ENCODE measurements at places on chromosomes 16 and 17. TPM values are rescaled to one million over a fixed set of nuclear protein-coding genes. Genes with fewer than 3 reads are reported as not detected.

The UTS2R gene
- not detected for total RNA-seq

The KRTAP9-2 gene
- total RNA-seq, result not detected

GRCh38 chr16:30651124-30652004 is 604 bp downstream of the PRR14 start:
- DNase-seq, result no peak

DNA sequence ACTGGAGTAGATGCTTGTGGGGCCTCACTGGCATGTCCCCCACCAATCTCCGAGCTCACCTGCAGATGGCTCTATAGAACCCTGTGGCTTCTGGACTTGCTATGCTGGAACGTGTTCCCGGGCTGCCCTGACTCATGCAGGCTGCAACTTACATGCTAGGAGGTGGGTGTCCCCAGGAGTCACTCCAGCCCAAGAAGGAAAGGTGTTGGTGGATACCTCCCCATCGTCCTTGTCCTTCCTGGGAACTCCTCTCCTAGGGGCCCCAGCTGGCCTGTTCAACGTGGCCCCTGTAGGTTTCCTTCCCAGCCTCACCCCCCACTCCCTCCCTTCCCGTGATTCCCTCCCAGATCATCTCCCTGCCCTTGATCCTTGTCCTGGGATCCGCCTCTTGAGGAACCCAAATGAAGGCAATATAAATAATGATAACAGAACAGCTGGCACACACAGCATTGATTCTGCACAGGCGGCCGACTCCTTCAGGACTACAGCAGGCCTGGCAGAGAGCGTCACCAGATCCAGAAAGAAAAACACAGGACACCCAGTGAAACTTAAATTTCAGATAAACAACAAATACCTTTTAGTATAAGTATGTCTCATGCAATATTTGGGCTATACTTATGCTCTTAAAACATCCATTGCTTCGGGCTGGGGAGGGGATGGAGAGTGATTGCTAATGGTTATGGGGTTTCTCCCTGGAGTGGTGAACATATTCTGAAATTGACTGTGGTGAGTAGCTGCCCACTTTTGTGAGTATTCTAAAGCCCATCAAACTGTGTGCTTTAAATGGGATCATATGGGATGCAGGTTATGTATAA is 221.1 kb upstream of the GSE1 start:
- no peak for DNase-seq

The NPIPB4 gene
- total RNA-seq, result 138 TPM

DNA sequence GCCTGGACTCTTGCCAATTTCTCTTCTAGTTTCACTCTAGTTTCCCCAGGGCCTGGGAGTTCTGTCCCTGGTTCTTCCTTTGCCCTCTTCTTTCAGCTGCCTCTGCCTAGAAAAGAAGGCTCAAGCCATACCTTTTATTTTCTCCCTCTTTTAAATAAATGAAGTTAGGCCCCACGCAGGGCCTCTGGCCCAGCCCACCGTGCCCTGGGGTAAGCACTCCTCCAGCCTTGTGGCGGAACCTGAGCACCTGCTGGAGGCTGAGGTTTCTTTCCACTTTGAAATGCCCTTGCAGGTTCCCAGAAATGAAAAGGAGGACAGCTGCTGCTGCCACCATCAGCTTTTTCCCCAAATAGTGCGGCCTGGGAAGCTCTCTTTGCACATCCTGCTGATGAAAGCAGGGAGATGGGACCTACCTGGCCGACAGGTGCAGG is 139.4 kb downstream of the CCDC182 start:
- DNase-seq, result no peak

The JPH3 gene
- total RNA-seq, result 0.95 TPM

GRCh38 chr16:61934601-61935000 is 101.6 kb downstream of the CDH8 start:
- DNase-seq, result no peak

DNA sequence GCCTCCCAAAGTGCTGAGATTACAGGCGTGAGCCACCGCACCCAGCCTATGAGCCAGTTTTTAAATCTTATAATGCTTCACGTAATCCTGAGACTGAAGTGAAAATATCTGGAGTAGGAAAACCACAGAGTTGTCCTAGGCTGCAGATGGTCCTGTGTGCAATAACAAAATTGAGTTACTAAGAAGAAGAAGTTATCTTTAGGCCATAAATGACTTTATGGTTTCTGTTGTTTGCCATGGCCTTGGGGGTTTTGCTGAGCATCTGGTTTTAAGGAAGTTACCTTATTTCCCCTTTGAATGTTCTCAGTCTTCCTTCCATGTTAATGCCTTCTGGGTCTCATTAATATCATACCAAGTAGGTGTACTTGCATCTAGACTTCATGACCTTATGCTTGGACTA is 16.5 kb downstream of the NMT1 start:
- DNase-seq, result no peak

- peak; percentile 95 for DNase-seq
Observed at GRCh38 chr17:44775136-44775837, 16.5 kb downstream of the ADAM11 start.

The SLC52A1 gene
- total RNA-seq, result 0.58 TPM

DNA sequence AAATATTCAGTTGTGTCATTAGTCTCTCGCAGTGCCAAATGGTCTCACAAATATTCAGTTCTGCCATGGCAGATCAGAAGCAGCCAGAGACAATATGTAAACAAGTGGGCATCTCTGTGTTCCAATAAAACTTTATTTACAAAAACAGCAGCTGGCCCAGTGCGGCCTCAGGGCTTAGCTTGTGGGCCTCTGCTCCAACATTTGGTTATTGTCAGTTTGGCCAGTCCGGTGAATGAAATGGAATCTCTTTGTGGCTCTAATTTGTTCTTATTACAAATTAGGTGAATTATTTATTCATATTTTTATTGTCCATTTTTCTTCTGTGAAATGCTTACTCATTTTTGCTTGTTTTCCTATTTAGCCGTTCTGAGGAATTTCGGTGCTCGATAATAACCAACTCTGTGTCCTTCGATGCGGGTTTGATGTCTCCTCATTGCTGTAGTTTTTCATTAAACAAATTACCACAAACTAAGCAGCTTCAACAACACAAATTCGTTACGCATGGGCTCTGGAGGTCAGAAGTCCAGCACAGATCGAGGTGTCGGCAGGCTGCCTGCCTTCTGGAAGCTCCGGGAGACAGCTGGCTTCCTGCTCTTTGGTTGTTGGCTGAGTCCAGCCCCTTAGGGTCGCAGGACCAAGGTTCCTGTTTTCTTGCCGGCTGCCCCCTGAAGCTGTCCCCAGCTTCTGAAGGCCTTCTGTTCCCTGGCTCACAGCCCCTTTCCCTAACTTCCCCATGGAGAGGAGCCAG is 4.1 kb upstream of the SLC38A10 start:
- no peak for DNase-seq

The PTGES3L gene
- 6.8 TPM for total RNA-seq

GRCh38 chr16:30085247-30085646 is 6.5 kb downstream of the TBX6 start:
- no peak for DNase-seq

The SLC12A3 gene
- 0.16 TPM for total RNA-seq

GRCh38 chr17:58541249-58541648 is 26.8 kb upstream of the MTMR4 start:
- DNase-seq, result no peak

DNA sequence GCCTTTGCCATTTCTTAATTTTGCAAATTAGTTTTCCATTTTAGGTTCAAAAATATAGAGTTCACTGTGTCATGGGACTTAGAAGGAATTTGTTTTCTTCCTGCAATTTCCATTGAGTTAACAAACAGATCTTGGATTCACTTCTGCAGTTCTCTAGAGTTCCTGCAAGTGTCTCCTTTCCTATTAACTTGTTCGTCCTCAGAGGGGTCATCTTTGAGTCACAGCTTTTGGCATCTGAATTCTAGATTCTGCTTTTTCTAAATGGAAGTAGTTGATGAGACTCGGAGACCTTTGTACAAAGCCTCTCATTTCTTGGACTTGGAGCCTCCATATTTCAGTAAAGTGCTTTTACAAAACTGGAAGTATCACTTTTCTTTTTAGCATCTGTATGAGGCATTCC is 323.3 kb downstream of the BCAS3 start:
- no peak for DNase-seq

The TBX21 gene
- 0.11 TPM for total RNA-seq

The PMFBP1 gene
- 1.4 TPM for total RNA-seq

The HSPB9 gene
- not detected for total RNA-seq

DNA sequence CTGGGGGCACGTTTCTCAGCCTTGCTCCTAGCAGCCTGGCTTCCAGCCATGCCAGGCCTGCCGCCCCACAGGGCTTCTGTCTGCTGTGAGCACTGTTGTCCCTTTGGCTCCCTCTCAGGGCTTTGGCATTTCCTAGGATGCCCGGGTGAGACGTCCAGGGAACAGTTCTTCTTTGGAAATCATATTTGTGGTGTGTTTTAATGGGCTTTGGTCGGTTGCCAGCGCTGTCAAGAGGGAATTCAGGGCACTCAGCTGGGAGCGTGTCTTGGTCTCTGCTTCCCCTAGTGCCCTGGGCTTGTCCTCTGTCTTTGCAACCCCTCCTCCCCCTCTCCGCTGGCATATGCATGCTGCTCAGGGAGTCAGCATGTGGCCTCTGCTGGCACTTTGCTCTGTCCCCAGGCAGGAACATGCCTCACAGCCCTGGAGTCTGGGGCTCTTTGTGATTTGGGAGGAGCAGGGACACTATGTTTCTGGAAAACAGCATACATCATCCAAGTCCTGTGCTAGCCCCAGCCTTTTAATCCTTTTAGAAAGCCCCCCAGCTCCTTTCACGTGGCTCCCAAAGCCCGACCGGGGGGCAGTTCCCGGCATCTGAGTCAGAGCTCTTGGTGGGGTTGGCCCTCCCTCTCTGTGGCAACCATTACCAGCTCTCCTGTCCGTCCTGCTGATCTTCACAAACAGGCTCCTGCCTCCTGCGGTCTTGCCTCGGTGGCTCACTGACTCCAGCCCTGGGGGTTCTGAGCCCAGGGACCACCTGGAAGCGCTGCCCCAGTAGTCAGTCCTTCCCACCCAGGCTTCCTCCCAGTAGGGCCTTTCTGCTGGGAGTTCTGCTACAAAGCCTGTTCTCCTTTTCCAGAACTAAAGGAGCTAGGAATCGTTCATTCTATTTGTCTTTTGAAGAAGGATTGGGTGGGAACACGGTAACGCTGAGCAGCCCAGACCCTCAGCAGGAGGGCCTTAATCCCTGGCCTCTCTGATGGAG is 26.7 kb downstream of the SAP30BP start:
- DNase-seq, result no peak

DNA sequence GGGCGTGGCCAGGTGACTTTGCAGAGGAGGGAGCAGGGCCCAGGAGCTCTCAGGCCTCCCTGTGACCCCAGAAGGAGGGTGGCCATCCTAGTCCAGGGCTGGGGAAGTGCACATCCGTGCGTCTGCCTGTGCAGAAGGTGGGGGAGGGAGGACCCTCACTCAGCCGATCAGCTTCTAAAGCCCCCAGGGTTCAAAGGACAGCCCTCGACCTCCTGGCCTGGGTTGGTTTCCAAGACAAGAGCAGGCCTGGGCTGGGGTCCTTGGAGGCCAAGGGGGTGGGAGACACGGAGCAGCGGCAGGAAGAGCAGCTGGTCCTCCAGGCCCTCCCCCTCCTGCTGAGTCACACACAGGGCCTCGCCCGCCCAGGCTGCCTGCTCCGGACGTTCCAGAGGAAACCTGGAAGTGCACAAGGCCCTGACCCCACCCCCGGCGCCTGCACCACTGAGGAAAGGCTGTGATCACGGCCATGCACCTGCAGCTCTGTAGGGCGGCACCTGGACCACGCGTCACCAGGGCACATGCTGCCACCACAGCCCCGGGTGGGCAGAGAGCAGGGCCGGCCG is 67.1 kb upstream of the ZNF469 start:
- DNase-seq, result no peak

The ITGAL gene
- 4.1 TPM for total RNA-seq

DNA sequence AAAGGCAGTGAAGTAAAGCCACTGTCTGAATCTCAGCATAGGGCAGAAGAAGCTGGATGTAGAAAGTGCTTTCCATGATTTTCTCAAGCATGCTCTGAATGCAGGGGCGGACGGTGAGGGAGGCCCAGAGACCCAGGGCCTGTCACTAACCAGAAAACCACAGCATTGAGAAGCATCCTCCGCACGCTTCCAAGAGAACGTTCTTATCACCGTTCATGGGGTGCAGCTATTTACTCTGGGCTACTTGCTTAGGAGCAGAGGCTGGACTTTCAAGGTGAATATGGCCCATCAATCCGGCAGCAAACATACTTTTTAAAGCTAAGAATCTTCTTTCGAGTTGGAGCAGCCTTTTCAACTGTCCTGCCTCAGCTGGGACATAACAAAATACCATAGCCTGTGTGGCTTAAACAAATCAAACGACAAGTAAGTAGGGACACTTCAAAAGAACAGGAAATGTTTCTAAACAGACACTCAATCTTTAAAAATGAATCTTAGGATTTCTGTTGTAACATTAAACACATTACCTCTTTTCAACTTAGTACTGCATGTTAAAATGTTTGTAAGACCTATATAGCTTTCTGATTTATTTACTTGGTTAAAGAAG is 46.5 kb upstream of the CDRT4 start:
- no peak for DNase-seq

- DNase-seq, result no peak
Observed at GRCh38 chr16:3797904-3798811, 80.8 kb upstream of the TRAP1 start.

DNA sequence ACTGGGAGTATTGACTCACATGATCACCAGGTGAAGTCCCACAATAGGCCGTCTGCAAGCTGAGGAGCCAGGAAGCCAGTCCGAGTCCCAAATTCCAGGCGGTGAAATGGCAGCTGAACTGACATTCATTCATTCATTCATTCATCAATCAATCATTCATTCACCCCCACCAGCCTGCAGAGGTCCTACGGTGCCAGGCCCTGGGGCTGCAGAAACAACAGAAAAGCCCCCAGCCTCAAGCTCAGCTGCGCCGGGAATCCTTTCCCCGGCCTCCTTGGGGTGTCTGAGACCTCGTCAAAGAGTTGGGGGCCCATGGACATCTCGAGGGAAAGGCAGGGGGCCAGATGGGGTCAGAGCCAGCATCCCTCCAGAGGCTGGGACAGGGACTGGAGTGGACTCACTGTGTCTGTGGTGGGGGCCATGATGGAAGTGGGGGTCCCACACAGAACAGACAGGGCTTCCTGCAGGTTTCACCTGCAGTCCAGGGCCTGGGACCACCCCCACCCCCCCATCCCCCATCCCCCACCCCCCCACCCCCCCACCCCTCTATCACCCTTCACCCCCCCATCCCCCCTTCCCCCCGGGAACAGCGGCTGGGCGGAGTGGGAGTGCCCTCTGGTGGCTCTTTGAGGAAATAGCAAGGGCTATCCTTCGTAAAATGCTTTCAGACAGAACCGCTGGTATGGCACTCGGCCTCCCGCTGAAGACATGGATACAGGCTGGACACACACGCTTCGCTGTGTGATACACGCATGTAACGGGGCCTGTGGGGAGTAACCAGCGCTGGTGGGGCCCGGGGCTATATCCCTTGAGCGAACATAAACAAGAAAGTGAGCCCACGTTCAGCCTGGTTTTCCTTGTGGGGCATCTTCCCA is 8.5 kb upstream of the ZC3H18 start:
- peak; percentile 5 for DNase-seq

- no peak for DNase-seq
Observed at GRCh38 chr17:73128496-73128895, 36.0 kb upstream of the SLC39A11 start.

The GPS1 gene
- total RNA-seq, result 37.3 TPM

GRCh38 chr16:26961459-26961858 is 105.3 kb upstream of the C16orf82 start:
- no peak for DNase-seq

All from urinary bladder (tissue), 4 donors.